ENCODE measurements at places on chromosomes 1 and 21.
A peak's percentile ranks its signal among the peaks of the same experiment; 100 is the strongest.

GRCh38 chr1:54404939-54405897, 976 bp downstream of the SSBP3 start:
- DNase-seq = peak; percentile 41

DNA sequence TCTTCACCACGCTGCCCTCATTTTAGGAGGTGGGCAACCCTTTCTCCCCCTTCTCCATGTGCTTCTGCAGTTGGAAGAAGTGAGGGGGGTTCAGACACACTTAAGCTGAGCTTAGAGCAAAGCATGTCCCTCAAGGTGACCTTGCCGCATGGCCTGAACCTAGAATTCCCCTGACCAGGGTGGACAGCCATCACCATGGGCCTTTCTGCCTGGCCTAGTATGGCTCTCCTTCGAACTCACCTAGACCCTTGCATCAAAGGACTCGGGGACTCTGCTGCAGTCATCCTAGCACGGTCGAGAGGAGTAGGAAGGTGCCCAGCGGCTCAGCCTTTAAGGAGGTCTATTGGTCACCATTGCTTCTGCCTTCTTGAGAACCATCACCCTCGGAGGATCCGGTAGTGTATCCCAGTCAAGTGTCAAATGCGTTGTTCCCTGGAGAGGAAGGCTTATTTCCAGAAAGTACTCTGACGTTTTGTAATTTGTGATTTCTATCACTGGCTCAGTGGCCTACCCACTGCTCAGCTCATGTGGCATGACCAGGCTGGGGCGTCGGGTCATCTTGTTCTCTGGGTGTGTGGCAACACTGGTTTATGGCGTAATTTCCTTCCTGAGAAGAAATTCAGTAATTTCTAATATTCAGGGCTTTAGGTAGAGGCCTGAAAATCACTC, at the start of gene KCNE1:
KCNE1 (minus strand) TSS at position 424 of the 669 bp plus-strand sequence. CDS start 62,576 bp downstream, outside the sequence.
- no peak for DNase-seq

DNA sequence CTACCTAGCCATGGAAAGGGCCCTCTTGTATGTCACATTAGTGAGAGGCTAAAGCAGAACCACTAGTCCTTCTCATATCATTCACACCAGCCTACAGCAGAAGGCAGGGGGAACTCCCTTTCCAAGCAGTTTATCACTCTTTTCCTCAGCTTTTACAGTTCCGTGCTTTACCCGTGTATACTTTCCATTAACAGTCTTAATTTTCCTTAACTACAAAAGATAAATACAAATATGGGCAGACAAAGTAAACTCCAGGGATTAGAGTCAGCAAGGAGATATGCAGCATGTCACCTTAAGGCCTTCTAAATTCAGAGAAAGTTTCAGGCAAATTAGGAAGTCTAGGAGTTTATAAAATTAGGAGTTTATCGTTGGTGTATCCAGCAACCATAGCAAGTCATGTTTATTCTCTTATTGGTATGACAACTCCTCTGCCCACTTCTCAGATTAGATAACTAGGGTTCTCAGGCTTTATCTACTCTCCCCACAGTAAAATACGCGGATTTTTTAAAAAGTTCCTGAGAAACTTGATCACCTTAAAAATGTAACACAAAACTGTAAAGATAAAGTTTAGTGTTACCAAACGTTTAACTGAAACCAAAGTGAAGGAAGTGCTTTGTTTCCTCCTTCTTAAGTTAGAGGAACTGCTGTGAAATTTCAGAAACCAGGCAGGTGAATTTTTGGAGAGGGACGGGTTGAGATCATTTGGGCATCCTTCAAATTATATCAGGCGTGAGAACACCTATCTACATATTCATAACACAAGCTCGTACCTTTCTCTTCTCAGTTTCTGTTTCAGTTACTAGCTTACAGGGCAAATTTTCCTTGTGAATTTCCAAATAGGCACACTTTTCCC, 42.7 kb upstream of the SLC19A2 start:
- no peak for DNase-seq

GRCh38 chr21:43825936-43826622, 36.7 kb downstream of the RRP1 start:
- no peak for DNase-seq

GRCh38 chr21:17506951-17507350, 5.9 kb upstream of the CXADR start:
- no peak for DNase-seq

GRCh38 chr21:33374080-33374449, 29.1 kb upstream of the IFNGR2 start:
- no peak for DNase-seq

DNA sequence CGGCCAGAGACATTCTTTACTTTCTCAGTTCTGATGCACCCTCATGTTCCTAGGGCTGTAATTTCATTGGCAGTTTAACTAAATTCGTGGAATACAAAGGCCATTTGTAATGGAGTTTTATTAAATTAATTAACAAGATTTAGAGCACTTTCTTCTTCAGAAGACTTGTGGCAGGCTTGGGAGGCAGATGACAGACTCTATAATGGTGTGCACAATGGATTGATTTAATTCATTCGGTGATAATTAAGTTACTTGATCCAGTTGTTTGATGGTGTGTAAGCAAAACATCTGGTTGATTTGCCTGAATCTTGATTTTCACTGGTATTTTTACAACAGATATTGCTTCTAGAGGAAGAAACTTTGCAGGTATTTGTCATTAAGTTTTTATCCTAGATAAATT, 361.9 kb upstream of the GREM2 start:
- no peak for DNase-seq

DNA sequence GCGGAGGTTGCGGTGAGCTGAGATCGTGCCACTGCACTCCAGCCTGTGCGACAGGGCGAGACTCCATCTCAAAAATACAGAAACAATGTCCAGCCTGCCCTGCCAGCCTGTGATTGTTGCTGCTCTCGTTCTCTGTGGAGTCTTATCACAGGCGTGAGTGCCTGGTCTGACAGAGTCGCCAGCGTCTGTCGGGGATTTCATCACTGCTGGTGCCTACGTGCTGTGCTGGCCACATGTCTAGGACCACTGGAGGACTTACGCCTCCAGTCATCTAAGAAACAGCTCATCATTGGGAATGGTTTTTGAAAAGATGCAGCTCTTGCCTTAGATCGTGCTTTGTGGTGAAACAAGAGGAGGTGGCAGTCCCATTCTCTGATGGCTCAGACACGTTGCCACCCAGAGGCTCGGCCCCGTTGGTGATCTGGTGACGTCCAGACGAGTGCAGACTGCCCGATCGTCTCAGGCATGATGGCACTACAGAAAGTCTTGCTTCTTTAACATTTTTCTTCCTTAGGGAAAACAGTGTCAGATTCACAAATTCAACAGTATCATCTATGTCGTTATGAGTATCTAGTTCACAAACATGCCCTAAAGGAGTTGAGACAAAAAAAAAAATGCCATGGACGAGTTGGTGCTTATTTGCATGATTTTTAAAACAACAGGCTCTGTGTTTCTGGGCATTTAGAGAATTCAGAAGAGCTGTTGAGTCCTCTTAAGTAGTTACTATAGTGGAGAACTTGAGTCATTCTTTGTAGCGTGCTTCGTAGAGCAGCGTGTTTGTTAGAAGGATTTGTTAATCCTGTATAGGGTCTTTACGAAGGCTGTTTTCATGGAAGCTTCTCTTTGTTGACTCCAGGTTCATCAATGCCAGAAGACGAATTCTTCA, 47.5 kb downstream of the CBS start:
- no peak for DNase-seq

DNA sequence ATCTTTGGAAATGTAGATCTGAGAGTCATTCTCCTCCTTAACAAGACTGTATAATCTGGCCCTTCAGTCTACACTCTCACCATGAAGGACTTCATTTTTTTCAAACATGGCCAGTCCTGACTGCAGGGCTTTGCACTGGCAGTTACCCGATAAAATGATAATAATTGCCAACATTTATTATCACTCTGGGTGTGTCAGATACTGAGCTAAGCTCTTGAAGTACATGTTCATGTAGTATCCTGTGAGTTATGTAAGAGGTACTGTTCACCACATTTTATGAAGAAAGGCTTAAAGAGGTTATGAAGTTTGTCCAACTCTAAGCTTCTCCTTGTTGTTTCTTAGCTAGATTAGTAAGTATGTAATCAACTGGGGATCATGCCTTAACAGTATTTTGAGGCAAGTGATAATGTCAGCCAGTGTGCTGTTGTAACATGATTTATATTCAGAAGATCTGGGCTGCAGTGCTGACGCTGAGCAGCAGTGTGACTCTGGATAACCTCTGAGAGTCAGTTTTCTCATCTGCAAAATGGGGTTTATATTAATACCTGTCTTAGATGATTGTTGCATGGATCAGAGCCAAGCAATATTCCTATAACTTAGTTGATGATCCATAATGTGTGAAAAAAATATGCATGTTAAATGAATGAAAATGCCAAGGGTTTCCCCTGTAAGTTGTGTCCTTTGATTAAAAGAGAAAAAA, 42.1 kb upstream of the LEPR start:
- no peak for DNase-seq

- no peak for DNase-seq
Observed at GRCh38 chr21:41774467-41775148, 7.8 kb upstream of the RIPK4 start.

DNA sequence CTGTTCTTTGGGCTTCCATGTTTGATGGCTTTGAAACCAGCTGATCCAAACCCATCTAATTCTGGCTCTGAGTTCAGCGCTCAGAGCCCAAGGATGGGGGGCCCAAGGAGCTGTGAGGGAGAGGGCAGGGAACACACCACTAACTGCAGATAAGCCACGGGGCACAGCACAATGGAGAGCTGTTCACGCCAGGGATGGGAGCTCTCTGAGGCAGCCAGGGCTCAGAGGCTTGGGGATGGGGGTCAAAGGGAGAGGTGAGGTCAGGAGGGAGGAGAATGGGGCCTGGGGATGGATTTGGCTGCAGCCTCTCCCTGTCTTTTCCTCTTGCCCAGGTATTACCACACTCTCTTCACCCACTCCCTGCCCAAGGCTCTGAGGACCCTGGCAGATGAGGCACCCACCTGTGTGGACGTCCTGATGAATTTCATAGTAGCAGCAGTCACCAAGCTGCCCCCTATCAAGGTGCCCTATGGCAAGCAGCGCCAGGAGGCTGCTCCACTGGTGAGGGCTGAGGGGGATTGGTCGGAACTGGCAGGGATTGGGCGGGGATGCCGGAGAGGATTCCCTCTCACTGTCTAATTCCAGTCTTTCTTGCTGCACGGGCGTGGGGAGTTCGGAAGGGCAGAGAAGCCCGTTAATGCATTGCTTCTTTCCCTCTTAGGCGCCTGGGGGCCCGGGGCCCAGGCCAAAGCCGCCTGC, 11.3 kb downstream of the SLC30A2 start:
- DNase-seq = no peak

- no peak for DNase-seq
Observed at GRCh38 chr1:202005958-202006357, 4.4 kb upstream of the ELF3 start.

GRCh38 chr1:228197555-228198147, 10.2 kb upstream of the OBSCN start:
- DNase-seq = no peak

GRCh38 chr1:113534130-113534817, 144.0 kb downstream of the MAGI3 start:
- no peak for DNase-seq

GRCh38 chr21:37862536-37862935, 53.7 kb downstream of the KCNJ6 start:
- no peak for DNase-seq

All from right hindlimb (tissue), 1 donor.